ENCODE measurements at places on chromosomes 11 and 22.

DNA sequence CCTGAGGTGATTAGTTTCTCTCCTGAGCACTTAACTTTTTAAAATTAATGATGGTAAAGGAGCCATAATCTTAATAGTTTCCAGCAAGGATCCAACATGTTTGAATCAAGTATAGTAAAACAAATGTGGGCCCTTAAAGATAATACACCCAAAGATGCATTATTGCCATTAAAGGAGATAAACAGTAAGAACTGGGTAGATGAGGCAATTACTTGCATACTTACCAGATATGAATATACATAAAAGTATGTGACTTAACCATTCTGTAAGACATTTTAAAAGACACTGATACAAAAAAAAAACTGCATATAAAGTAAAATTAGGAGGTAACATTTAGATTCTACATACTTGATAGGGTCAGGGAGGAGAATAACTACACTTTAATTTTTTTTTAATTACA lies 48.2 kb downstream of the CADM1 start:
- DNase-seq, result no peak

DNA sequence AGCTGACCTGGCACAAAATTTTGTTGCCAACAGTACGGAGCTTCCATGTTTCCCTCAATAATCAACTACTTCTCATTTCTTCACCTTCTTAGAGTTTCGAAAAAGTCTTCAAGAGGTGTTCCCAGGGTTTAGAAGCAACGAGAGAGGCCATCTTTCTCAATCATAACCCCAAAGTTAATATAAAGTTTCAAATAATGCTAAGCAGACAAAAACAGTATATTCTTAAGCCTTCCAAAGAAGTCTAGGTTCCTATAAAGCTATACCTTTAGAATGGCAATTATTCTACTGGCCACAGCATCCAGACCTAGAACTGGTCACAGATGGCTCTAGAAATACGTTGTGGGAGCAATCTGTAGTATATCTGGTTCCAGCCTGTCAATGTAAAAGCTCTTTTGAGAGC lies 16.9 kb downstream of the DDX6 start:
- DNase-seq, result no peak

DNA sequence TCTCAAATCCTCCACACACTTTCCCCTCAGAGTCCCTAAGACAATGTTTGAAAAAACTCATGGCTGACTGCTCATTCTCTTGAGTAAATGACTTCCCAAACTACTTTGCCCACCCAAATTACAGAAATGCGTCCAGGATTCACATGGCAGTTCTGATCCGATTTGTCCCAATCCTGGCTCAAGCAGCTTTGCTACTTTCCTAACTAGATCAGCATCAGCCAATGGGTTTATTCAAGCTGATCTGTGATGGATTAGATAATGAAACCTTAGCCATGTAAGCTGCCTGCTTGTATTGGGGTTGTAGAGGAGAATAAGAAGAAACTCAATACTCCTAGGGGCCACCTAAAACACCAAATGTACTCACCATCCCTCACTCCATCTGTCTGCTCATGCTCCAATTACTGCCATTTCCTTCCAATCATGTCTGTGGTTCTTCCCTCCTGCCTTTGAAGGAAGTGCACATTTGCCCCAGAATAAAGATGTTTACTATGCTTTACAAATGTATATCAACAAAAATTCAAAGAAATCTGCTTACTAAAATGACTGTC lies 6.9 kb downstream of the RBFOX2 start:
- DNase-seq, result no peak

DNA sequence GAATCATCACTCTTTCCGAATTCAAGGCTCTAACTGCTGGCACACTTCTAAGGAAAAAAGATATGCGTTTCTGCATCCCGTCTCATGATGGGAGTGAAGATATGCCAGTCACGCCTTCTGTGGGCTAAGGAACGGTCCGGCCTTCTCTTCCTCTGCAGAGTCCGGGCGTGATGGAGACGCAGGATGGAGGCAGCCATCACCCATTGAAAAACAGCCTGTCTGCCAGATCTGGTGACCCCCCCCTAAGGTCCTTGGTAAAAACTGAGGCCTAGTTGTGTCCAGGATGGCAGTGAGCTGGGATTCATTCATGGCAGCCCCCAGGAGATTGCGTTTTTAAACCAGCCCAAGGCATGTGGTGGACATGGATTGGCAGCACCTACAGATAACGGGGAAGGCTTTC lies 6.9 kb upstream of the EFCAB6 start:
- DNase-seq, result no peak

- DNase-seq, result no peak
Observed at GRCh38 chr22:19799322-19800190, 39.0 kb downstream of the TBX1 start.

GRCh38 chr22:29626497-29627195 lies 23.2 kb downstream of the NF2 start:
- DNase-seq, result no peak

- no peak for DNase-seq
Observed at GRCh38 chr11:44993971-44994704, 43.5 kb upstream of the TP53I11 start.

DNA sequence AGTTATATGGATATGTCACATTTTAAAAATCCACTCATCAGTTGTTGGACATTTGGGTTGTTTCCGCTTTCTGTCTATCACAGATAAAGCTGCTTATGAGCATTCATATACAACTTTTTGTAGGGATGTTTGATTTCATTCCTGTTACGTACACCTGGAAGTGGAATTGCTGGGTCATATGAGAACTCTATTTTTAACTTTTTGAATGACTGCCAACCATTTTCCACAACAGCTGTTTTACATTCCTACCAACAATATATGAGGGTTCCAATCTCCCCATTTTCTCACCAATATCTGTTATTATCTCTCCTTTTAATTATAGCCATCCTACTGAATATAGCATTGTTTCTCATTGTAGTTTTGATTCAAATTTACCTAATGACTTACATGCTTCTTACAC lies 172.0 kb downstream of the UVRAG start:
- no peak for DNase-seq

- DNase-seq, result no peak
Observed at GRCh38 chr11:130553306-130553705, 104.9 kb downstream of the ADAMTS15 start.

GRCh38 chr22:33537059-33537458 lies 383.2 kb downstream of the LARGE1 start:
- DNase-seq, result no peak

DNA sequence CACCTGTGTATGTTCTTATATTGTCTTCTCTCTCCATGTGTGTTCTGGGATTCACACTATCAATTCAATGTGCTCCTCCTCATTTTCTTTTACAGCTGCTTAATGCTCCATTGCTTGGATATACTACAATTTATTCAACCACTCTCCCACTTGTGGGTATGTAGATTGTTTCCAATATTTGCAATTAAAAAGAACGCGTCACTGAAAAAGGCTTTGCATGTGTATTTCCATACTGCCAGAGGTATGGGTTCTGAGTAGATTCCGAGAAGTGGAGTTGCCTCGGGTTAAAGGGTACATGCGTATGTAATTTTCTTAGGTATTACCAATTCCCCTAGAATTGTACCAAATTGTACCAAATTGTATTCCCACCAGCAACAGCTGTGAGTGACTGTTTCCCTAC lies 7.0 kb upstream of the CAPN5 start:
- no peak for DNase-seq

DNA sequence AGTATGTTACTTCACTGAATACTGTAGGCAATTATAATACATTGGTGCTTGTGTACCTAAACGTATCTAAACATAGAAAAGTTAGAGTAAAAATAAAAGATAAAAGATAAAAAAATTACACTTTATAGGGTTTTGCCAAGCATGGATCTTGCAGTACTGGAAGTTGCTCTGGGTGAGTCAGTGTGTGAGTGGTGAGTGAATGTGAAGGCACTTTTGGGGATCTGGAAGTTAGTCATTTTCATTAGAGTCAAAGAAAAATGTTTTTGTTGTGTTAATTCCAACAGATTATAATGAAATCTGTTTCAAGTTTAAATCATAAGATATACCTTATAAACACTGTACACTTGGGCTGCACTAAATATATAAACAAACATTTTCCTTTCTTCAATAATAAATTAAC lies 3.3 kb downstream of the SLC22A25 start:
- DNase-seq, result no peak

DNA sequence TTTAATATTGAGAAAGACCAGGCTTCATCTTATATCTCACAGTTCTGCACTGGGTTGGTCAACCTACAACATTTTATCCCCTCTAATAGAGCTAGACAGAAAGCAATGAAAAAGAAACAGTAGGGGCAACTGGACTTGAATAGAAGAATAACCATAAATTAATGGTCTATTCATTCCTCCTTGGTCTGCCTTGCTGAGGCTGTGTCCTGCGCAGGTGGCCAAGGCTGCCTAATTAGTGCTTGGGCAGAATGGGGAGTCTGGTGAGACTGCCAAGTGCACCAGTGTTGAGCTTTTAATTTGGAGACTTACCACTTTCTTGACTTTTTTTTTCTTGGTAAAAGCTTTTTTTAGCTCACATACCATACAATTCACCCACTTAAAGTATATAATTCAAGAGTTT lies 35.0 kb upstream of the SPON1 start:
- no peak for DNase-seq

- DNase-seq, result peak; percentile 30
Observed at GRCh38 chr11:9861860-9862725, 198.2 kb downstream of the SWAP70 start.

GRCh38 chr11:60919320-60919719 lies 4.9 kb upstream of the TMEM132A start:
- DNase-seq, result no peak

- no peak for DNase-seq
Observed at GRCh38 chr11:25890626-25891260, 441.2 kb upstream of the ANO3 start.

DNA sequence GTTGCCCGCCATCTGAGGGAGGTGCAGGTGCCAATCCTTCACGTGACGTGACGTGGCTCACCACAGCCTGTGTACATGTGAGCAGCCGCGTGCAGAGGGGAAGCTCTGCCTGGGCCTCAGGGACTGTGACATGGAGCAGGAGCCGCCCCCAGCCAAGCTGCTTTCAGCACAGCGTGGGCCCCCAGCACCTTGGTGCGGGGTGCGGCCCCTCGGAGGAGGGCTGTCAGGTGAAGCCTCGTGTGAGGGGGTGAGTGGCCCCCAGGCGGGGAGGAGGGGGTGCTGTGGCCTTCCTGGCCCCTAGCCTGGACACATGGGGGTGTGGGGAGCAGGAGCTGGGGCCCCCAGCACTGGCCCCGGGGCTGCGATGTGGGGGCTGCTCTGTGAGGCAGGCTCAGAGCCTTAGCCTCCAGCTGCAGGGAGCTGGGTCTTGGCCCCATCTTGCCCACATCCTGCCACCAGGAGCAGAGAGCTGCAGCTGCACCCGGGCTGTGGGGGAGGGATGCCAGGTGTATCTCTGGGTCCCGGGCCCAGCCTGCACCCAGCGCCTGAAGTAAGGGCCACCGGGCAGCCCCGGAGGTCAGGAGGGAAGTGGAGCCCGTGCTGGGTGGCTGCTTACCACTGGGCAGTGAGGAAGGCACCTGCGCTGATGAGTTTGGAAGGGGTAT lies at the start of gene ADORA2A:
Gene ADORA2A (plus strand): TSS at position 100 of the 665 bp plus-strand sequence. CDS start 5,806 bp downstream, outside the sequence.
- peak; percentile 82 for DNase-seq

- DNase-seq, result no peak
Observed at GRCh38 chr11:122882189-122882856, at the start of gene JHY. JHY (plus strand) TSS chr11:122882759; CDS start chr11:122885850, 3,091 bp downstream.

DNA sequence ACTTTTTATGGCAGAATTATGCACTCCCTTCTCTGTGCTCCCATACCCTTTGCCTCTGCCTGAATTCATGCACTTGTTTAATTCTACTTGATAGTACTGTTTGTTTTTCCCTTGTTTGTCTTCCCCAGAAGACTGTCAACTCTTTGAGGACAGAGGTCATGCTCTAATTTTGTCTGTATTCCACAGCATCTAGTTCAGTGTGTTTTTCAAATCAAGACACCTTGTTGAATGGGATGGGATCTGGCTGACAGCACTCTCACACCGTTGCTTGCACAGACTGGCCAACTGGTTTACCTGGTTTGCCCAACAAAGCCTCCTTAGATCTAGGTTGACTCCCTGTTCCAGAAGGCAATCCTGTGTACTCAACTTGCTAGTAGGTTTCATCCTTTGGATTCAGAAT lies 121.2 kb upstream of the TIMP3 start:
- no peak for DNase-seq

- peak; percentile 41 for DNase-seq
Observed at GRCh38 chr22:49853981-49854831, 562 bp downstream of the ZBED4 start.

DNA sequence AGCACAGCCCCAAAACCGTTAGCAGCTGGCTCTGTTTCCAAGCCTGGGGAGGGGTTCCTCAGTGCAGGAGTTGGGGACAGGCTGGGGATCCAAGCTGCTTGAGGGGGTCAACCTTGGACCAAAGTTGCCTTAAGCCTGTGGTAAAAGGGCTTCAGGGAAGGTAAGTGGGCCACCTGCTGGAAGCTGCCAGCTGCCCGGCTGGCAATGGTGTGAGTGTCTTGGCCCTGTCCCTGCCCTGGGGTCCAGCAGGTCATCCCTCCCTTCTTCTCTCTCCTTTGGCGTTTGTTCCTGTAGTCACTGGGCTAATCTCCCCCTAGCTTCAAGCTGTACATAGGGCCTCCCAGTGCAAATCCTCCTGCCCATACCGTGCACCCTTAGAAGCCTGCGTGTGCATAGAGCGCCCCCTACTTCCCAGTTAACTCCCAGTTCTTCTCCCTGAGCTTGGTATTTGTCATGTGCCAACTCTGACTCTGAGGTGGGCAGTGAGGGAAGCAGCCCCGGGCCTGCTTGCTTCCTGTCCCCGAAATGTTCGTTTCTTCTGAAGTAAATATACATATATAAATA lies 4.4 kb downstream of the TMEM258 start:
- no peak for DNase-seq
